ENCODE measurements at places on chromosomes 11 and 22. TPM values are rescaled to one million over a fixed set of nuclear protein-coding genes. Genes with fewer than 3 reads are reported as not detected.

Gene MMP3
- total RNA-seq, result not detected

Gene CLCF1
- 34.8 TPM for total RNA-seq

Gene GLYATL1
- total RNA-seq, result not detected

Gene GRM5
- total RNA-seq, result not detected

Gene APOA5
- total RNA-seq, result not detected

Gene HINFP
- total RNA-seq, result 10.8 TPM

Gene PRR5
- 15.1 TPM for total RNA-seq

Gene TRPM5
- total RNA-seq, result not detected

Gene GAL
- total RNA-seq, result 22.9 TPM

Gene SLC5A4
- not detected for total RNA-seq

Gene RPS13
- total RNA-seq, result 1,577 TPM

Gene CAPN5
- total RNA-seq, result 7.0 TPM

All from A549 treated with AZD2906 at 1 μM for 4 hours (cell line).